ENCODE measurements at places on chromosomes 1 and 21.

- DNase-seq: no peak
These were observed 2.3 kb upstream of the PLA2G2A start for GRCh38 chr1:19981507-19982312.

GRCh38 chr1:182129398-182129797, 67.9 kb upstream of the ZNF648 start:
- no peak for DNase-seq

DNA sequence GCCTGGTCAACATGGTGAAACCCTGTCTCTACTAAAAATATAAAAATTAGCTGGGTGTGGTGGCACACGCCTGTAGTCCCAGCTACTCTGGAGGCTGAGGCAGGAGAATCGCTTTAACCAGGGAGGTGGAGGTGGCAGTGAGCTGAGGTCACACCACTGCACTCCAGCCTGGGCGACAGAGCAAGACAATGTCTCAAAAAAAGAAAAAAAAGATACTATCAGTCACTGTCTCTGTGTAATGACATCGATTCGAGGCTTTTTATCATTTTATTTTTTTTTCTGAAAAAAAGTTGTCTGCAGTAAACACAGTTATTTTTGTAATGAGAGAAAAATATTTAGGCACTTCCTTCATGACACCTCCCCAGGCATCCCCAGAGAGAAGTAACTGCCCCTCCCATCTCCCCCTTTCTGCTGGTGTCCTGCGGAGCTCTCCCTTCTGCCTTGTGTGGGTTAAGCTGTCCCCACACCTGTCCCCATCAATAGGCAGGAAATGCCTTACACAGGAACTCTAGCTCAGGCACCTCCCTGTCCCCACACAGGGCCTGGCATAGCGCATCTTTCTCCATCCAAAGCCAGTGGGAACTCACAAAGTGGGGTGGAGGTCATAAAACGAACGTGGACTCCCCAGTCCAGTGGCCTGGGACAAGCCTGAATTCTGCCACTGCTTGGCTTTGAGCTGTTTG, 132.0 kb downstream of the SYF2 start:
- no peak for DNase-seq

DNA sequence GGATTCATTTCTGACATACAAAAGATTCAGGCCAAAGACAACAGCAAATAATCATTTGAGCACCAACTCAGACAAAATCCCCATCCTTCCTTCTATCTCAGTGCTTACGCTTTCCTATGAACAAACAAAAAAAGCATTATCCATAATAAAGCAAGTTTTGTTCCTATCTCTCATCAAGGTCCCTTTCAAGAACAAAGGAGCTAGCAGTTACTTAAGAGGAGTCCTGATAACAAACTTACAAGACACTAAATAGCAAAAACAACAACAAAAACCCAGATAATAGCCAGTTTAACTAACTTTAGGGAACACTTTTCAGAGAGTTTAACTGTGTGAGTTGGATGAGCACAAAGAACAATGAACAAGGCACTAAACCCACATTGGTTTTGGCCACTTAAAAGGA, 10.5 kb downstream of the EVI5 start:
- peak; percentile 32 for DNase-seq

- no peak for DNase-seq
These were observed 253.7 kb downstream of the HHAT start for GRCh38 chr1:210582205-210582970.

- peak; percentile 40 for DNase-seq
These were observed 1.5 kb downstream of the RGS2 start for GRCh38 chr1:192810253-192810880.

DNA sequence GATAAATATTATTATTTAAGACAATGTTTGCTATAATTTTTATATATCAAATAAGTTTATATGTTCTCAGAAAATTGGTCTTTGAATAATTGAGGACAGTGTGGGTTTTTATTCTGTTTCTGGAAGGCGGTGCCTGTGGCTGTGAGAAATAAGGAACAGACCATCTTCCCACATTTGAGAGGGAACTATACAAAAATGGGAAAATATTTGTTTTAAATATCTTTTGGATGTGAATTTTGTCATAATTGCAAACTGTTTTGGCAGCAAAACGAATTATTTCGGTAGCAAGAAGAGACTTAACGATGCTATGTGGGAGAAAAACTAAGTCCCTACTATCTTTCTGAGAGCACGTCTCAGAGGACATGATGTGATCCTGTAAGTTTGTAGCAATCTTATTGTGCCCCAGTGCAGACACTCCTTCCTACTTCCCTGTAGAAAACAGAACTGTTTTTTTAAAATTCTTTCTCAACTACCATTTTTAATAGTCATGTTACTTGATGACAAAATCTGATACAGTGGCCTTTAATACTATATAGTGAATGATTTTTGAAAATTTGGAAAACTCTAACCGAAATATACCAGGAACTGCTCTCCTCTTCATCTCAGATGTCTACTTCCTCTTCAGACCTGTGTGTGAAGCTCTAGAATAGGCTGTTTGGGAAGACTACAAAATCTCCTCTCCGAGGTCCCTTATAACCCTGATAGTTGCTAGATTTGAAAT, 25.4 kb downstream of the PTPRC start:
- DNase-seq: no peak

GRCh38 chr21:27108228-27108627, 141.3 kb upstream of the ADAMTS5 start:
- DNase-seq: no peak
